ENCODE measurements at places on chromosomes 4 and X. TPM values are rescaled to one million over a fixed set of nuclear protein-coding genes. Genes with fewer than 3 reads are reported as not detected.

TBX22 gene
- 3.2 TPM for polyA plus RNA-seq

CCSER1 gene
- polyA plus RNA-seq, result 20.6 TPM

CMC4 gene
- polyA plus RNA-seq, result 6.7 TPM

COL4A6 gene
- polyA plus RNA-seq, result 16.9 TPM

CT47A1 gene
- polyA plus RNA-seq, result not detected

SOX3 gene
- polyA plus RNA-seq, result not detected

SLITRK4 gene
- 18.3 TPM for polyA plus RNA-seq

GYPB gene
- 1.5 TPM for polyA plus RNA-seq

UGT2B15 gene
- 0.06 TPM for polyA plus RNA-seq

IL15 gene
- 1.7 TPM for polyA plus RNA-seq

FGD1 gene
- 14.7 TPM for polyA plus RNA-seq

BST1 gene
- 14.4 TPM for polyA plus RNA-seq

FGF5 gene
- 0.07 TPM for polyA plus RNA-seq

GRIA2 gene
- polyA plus RNA-seq, result 1.0 TPM

GUCY1B1 gene
- 77.3 TPM for polyA plus RNA-seq

ANK2 gene
- 60.8 TPM for polyA plus RNA-seq

CTAG1A gene
- polyA plus RNA-seq, result not detected

DNAAF6 gene
- polyA plus RNA-seq, result 0.15 TPM

HHIP gene
- 1.9 TPM for polyA plus RNA-seq

MAGEC1 gene
- not detected for polyA plus RNA-seq

CRMP1 gene
- 44.6 TPM for polyA plus RNA-seq

GABRE gene
- polyA plus RNA-seq, result 3.8 TPM

P2RY10 gene
- 0.38 TPM for polyA plus RNA-seq

LNX1 gene
- 17.0 TPM for polyA plus RNA-seq

TMEM156 gene
- polyA plus RNA-seq, result 4.8 TPM

MAGED4 gene
- 50.1 TPM for polyA plus RNA-seq

CXCL11 gene
- 0.32 TPM for polyA plus RNA-seq

CCKAR gene
- polyA plus RNA-seq, result not detected

TGIF2LX gene
- not detected for polyA plus RNA-seq

RHOH gene
- 0.67 TPM for polyA plus RNA-seq

CCDC120 gene
- 8.9 TPM for polyA plus RNA-seq
